ENCODE measurements at places on chromosomes 2 and 18.

- no peak for DNase-seq
These were observed 299.5 kb downstream of the GBX2 start for GRCh38 chr2:235868645-235869044.

GRCh38 chr2:47010176-47010575 lies 94.6 kb upstream of the MCFD2 start:
- DNase-seq = no peak

GRCh38 chr2:23547725-23548124 lies 162.7 kb downstream of the KLHL29 start:
- DNase-seq = no peak

DNA sequence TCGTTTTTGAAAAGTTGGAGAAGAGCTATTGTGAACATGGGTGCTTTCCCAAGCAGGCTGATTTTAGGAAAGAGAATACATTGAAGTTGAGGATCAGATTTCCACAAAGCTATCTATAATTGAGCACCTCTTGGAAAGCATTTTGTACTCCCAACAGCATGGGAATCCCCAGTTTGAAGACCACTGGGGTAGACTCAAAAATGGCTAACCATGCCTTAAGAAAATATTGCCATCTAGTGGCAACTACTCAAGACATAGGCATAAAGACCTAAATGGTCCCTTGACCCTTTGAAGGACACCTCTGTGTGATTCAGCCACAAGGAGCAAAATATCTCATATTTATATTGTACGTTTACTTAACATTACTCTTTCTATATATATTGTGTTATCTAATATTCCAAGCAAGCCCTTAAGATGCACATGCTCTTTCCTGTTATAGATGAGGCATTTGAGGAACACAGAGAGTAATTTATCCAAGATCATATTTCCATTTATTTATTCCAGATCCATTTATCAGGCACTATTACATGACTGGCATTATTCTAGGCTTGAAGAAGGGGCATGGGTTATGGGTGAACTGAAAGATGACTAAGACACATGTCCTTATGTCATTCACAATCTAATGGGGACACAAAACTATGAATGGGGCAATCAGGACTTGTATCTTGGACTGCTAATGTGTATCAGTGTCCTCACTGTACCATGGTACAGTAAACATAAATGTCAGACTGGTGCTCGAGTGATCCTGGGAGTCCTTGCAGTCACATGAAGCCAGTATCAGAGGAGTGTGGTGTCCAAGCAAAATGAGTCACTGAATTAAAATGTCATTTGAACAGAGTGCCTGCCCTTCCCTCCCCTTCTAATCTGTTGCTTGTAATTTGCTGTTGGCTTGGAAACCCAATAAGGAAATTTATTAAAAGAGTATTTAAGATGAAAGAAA lies 121.0 kb upstream of the XPO1 start:
- DNase-seq = no peak

DNA sequence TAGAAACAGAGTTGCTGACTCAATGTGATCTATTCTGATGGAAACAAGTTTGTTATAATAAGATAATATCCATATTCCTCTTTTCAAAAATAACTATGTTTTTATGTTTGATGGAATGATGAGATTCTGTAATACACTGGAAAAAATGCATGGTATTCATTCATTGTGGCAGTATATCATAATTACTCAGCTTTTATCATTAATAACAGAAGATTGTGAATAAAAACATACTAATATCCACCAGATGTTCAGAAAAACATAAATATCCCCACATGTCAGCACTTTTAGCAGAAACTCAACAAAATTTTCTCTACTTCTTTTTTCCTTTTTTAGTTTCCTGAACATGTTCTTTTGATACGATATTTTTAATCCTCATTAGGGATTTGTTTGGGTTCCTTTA lies 130.9 kb upstream of the CAVIN2 start:
- DNase-seq = no peak

- no peak for DNase-seq
These were observed 494 bp downstream of the ANKZF1 start for GRCh38 chr2:219230059-219230540.

DNA sequence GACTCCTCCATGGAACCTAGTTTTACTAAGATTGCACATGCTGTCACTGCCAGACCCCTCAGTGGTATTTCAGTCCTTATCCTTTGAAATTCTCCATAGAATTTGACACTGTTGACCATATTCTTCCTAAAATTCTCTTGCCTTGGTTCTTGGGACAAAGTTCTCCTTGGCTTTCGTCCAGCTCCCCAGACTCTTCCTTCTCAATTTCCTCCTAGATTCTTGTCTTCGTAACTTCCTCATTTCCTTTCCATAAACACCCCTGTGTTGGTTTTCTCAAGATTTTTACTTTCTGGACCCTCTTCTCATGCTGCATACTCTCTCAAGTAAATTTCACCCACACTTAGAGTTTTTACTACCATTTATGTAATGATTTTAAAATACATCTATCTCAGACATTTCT lies 96.6 kb upstream of the TWSG1 start:
- no peak for DNase-seq

DNA sequence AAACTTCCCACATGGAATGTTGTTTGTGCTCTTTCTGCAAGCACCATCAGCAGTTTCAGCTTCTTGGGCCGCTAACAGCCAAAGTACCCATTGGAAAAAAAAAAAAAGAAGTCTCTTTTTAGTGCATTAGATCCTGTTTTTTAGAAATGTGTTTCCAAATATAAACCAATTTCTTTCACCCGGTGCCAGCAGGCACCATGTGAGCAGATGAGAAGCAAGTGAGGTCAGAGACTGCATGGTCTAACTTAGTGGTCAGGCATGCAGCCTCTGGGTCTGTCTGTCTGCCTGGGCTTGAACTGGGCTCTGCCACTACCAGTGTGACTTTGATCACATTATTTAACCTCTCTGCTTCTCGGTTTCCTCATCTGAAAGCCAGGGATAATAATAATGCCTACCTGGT lies 75.2 kb upstream of the NRP2 start:
- DNase-seq = no peak

GRCh38 chr2:223735659-223736244 lies 101.6 kb downstream of the AP1S3 start:
- DNase-seq = no peak

- no peak for DNase-seq
These were observed 59.7 kb upstream of the ZC3H15 start for GRCh38 chr2:186426153-186427016.

DNA sequence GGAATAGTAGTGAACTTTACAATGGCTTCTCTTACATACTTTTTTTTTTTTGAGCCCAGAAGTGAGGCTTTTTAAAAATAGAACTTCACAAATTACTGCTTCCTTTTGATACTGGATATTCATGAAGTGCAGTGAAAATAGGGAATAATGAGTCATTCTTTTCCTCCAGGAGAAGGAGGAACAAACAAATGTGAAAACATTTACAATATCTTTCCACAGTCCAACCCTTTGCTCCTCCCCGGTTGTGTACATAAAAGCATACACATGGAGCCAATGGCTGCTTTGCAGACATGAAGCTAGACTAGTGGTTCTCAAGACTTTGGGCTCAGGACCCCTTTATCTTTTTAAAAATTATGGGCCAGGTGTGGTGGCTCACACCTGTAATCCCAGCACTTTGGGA lies 266.9 kb downstream of the GBX2 start:
- DNase-seq = no peak

GRCh38 chr2:96502891-96503636 lies 2.1 kb downstream of the NEURL3 start:
- DNase-seq = no peak

GRCh38 chr18:48065601-48065995 lies 135.1 kb upstream of the SMAD2 start:
- DNase-seq = no peak

- DNase-seq = no peak
These were observed 68.3 kb downstream of the KCNF1 start for GRCh38 chr2:10980071-10980470.

GRCh38 chr2:60119778-60120177 lies 433.7 kb downstream of the BCL11A start:
- no peak for DNase-seq

- DNase-seq = no peak
These were observed 535 bp downstream of the HOXD3 start for GRCh38 chr2:176157499-176158185.

GRCh38 chr18:47149457-47150028 lies 757 bp downstream of the HDHD2 start:
- DNase-seq = no peak

GRCh38 chr2:153575171-153575853 lies 96.8 kb upstream of the RPRM start:
- no peak for DNase-seq

- DNase-seq = peak; percentile 86
These were observed 2.7 kb downstream of the PER2 start for GRCh38 chr2:238285653-238286082.

DNA sequence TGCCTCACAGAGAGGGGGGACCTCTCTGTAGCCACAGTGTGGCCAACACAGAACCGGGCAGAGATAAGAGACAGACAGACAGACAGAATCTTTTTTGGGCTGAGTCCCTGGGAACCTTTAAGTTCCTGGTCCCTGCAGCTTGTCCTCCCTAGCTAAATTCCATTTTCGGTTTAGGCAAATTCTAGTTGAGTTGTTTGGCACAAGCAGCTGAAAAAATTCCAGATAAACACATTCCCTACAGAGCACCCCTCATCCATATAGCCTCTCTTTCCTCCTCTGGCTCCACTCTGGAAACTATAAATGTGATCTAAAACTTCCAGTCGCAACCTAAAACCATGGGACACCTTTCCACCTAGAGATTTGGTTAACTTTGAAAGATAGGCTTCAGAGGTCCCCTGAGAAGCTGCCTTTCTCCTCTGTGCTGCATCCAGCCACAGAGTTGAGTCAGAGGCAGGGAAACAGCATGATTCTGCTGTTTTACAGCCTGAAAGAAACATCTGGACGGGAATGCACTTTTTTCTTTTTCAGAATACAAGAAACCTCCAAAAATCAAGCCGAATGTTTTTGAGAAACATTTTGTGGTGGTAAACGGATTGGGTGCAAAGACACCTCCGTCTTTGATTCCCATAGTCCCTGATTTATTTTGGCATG lies 30.9 kb downstream of the SLC4A3 start:
- DNase-seq = no peak

- no peak for DNase-seq
These were observed 86.3 kb downstream of the SEMA4F start for GRCh38 chr2:74740395-74740740.

- peak; percentile 37 for DNase-seq
These were observed 64.1 kb downstream of the PTPN4 start for GRCh38 chr2:119823734-119824334.

DNA sequence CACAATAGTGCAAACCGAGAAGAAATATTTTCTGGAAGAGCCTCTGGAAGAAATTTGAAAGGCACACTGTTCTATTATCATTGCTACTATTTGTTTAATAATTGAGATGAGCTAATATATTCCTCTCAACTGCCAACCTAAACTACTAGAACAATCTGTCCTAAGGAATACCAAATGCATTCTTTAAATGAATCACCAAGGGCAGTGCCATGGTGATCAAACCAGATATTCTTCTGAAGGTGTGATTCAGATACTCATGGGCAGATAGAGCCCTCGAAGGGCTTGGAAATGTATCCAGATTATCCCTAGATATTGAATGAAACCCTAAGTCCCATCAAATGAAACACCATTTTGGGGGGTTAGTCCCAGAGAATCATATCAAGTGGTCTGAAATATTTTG lies 76.6 kb downstream of the FIGN start:
- DNase-seq = no peak

- DNase-seq = no peak
These were observed 398.9 kb downstream of the RND3 start for GRCh38 chr2:150088538-150088937.

- no peak for DNase-seq
These were observed 36.6 kb upstream of the COL3A1 start for GRCh38 chr2:188937228-188938220.

DNA sequence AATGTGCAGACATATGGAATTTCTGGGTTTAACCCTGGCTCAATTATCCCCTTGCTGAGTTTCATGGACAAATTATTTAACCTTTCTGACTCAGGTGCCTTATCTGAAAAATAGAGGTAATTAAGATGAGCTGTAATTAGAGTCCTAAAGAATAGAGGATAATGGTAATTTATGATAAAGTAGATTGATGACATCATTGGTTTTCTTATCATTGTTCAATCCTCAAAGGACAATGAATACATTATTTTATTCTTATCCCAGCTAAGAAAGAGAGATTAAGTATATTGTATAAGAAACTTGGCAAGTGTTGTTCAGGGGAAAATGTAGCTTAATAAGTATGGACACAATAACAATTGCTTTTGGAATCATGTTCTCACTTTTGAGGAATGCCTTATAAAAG lies 279.3 kb downstream of the NYAP2 start:
- DNase-seq = no peak

DNA sequence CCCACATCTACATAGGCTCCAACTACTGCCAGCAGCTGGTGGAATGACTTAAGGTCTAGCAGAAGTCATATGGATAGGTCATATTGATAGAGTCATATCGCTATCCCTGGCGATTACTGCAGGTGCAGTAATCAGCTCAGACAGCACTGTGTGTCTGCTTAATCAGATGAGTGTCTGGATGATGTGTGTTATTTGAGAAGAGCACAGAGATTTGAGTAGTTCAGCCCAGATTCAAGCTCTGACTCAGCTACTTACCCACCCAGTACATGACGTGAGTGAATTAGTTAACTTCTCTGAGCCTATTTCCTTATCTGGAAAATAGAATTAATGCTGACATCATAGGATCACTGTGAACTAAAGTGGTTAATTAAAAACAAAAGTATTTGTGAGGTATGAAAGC lies 78.9 kb downstream of the EHD3 start:
- DNase-seq = no peak

DNA sequence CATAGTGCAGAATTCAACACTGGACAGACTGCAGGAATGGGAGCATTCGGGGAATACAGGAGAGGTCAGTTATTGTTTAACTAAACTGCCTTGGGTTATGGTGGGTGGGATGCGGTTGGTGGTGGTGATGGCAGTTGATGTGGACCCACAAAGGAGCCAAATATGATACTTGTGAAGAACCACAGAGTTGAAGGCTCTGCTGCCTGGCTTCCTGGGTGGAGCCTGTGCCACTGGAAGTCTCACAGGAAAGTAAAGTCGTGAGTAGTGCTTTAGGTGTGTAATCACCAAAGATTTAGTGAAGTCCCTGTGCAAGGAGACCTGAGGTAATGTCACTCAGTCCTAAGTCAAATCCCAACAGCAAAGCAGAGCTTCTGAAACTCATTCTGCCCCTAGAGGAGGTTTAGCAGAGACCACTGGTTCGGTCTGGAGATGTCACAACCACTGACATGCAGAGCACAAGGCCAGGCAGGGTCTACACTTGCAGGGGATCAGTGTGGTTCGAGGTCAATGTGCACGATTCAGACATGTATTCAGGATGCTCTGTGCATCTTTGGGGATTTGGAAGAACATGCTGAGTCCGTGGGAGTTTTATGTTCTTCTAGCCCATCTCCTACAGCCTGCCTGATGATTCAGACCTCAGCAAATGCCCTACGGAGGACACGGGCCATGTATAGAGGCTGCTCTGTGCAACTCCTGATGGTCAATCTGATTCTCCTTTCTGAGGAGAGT lies 1150.9 kb downstream of the RPIA start:
- no peak for DNase-seq

- DNase-seq = no peak
These were observed 34.0 kb downstream of the AQP12A start for GRCh38 chr2:240725671-240726070.
